ENCODE measurements at places on chromosomes 5 and 9.

DNA sequence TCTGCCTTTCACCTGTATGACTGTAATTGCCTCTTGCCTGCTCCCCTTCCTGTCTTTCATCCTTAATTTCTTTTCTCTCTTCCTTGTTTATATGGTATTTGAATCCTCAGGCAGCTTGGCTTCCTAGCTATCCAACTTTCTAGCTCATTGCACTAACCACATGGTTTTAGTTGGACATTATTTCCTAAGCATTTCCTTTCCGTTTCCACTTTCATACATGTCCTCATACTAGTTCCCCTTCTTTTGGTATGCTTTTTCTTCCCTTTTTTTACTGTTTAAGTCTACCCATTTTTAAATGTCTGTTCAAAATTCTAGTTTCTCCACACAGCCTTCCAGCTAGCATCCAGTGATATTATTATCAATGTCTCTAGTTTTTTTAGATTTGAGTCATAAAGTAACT, 6.6 kb downstream of the CWC27 start:
- DNase-seq, result no peak

DNA sequence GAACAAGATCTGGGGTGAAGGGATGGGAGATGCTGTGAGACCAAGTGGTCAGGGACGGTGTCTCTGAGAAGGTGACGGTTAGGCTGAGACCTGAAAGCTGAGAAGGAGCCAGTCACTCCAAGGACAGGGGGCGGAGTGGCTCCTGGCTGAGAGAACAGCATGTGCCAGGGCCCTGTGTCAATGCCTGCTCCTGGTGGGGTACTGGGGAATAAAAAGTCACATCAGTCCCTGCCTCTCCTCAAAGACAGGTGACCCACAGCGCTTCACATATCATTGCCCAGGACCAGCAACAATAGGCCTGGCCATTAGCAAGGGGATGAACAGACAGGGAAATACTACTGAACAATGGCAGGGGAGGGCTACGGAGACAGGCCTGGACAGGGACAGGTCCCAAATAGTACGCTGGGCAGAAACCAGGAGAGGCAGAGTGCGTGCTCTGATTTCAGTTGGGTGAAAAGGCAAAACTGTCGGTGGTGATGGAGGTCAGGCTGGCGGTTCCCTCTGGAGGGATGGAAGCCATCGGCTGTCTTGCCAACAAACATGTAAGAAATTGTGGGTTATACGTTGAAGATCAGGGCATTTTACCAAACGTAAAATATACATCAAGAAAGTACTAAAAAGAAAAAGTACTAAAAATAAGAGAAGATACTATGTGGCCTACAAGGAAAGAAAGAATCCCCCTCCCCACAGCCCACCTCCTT, 64.3 kb downstream of the C9orf50 start:
- no peak for DNase-seq

DNA sequence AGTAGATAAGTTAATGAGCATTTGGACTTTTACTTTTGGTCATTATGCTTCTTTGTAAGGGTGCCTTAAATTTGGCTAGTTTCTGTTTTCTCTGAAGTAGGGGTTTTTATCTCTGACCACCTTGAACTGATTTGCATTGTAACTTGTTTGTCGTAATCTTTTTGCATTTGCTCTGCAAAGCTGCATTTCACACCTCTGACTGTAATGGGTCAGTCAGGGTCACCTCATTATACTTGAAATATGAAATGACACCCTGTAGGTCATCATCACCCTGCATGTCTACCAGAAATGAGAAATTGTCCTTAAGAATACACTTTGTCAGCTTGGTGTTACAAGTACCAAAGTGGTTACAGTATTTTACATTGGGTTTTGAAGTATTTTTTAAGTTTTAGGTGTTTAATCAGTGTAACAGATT, 74.0 kb downstream of the KCNN2 start:
- no peak for DNase-seq

GRCh38 chr5:176543428-176544182, 5.5 kb upstream of the CDHR2 start:
- no peak for DNase-seq

- DNase-seq, result no peak
Observed at GRCh38 chr5:175363300-175363699, 80.7 kb downstream of the DRD1 start.

GRCh38 chr5:151661968-151662732, 24.6 kb downstream of the SPARC start:
- DNase-seq, result no peak

DNA sequence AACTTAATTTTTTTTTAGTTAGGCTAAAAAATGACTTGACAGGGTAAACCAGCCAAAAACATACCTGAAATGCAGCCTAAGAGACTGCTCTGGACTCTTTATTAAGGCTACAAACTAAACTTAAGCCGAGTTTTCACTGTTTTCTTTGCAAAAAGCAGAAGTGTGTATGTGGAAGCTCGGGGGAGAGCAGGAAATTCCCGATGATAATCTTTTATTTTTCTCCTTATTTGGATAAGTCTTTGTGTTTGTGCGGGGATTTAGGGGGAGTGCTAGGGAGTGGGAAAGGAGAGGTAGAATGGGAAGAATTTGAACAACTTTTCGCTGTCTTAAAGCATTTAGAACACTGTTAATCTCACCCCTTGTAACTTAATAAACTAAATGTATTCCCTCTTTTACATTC, 30.7 kb upstream of the GPR21 start:
- no peak for DNase-seq
